Breast epithelium (tissue), 4 donors: ENCODE measurements at places on chromosomes 7 and 10.

DNA sequence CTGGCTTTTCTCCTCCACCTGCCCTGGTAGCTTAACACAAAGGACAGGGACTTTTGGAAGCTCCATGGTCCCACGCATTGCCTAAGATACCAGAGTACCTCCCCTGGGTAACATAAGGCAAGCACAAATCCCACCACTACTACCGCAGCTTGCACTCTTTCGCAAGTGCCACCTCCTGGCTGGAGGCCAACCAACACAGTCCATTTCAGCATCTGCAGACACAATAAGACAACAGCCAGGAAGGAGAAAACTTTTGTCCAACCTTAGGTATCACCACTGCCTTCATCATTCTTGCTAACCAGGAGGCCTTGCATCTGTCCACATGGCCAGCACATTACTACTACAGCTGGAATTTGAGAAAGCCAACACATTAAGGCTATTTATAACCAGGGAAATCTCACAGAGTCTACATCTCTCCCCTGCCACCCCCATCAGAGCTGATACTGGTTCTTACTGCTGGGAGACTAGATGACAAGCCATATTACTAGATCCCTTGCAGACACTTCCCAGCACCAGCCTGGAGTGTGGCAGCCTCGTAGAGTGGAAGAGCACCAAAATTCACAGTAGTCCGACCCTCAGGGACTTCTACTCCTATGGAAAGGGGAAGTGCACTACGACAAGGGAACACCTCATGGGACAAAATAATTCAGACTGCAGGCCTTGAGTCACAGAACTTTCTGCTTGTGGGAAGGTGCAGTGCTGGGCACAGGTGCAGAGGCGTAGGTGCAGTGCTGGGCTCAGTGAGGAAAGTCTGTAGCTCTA, 39.8 kb upstream of the CDK13 start:
- H3K27ac ChIP-seq: no peak overlapping the region
- no peaks in the 10 kb centered on the region for H3K27me3 ChIP-seq
- no peaks in the 10 kb centered on the region for H3K4me1 ChIP-seq
- H3K36me3 ChIP-seq: no peaks in the 10 kb centered on the region
- no peak for DNase-seq

DNA sequence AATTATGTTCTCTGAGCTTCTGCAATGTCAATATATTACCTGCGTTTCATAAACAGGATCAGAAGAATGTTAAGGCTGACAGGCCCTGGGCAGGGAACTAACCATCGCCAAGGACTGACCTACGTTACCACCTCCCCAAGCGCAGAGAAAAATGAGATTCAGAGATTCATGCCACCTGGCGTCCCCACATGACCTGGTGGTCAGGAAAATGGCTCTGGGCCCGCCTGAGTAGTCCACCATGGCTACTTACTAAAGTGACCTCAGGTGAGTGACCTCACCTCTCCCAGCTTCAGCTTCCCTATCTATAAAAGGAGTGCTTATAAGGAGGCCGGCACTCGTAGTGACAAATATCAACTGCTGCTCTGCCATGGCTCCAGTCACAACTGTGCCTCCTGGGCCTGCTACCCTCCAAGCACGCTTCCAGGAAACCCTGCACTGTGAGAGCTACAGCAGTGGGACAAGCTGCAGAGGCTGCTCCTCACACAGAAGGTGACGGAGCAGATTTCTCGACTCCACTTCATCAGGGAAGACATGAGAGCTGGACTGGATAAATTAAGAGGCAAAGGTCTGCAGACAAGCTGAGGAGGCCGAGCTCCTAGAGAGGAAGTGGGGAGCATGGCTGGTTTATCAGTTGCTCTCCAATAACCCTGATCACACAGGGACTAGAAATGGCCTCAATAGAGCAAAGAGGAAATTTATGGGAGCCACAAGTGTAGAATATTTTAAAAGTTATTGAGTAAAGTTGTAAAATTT, 103.0 kb downstream of the RNF216 start:
- H3K4me3 ChIP-seq: no peak overlapping the region
- H3K27me3 ChIP-seq: no peaks in the 10 kb centered on the region
- H3K4me1 ChIP-seq: no peaks in the 10 kb centered on the region
- H3K27ac ChIP-seq: no peak overlapping the region

DNA sequence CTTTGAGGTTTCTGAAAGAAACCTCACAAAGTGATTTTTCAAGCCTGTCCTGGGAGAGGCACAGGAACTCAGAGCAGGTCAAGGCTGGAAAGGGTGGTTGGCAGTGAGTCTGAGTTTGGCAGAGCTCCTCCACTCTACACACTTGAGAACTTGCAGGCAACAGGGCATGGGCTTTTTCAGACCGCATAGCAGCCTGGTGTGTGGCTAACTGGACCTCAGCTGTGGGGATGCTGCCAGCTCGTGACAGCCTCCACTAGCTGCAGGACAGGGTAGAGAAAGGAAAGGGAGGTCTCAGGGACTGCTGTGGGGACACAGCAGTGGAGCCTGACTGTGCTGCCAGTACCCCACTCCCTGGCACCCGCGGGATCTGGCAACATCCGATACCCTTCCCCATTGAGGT, 2.6 kb downstream of the CDHR1 start:
- no peak overlapping the region for H3K4me3 ChIP-seq
- DNase-seq: no peak
- peaks cover 43% of the 10 kb centered on the region for H3K27me3 ChIP-seq
- no peak overlapping the region for H3K27ac ChIP-seq
- H3K36me3 ChIP-seq: no peaks in the 10 kb centered on the region
- H3K4me1 ChIP-seq: no peaks in the 10 kb centered on the region

DNA sequence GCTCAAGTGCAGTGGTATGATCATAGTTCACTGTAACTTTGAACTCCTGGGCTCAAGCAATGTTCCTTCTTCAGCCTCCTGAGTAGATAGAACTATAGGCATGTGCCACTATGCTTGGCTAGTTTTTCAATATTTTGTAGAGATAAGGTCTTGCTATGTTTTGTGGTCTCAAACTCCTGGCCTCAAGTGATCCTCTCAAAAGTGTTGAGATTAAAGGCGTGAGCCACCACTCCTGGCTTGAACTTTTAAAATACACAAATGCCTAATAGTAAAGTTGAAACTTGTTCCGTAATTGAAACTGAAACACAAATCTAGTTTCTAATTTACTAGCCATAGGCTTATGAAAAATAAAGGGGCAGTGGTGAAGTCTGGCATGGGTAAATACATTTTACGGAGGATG, 65.7 kb downstream of the AP3M1 start:
- no peaks in the 10 kb centered on the region for H3K4me1 ChIP-seq
- no peaks in the 10 kb centered on the region for H3K36me3 ChIP-seq
- no peak overlapping the region for H3K4me3 ChIP-seq
- H3K27ac ChIP-seq: no peak overlapping the region
- no peaks in the 10 kb centered on the region for H3K27me3 ChIP-seq
- DNase-seq: no peak

- no peaks in the 10 kb centered on the region for H3K4me1 ChIP-seq
- no peaks in the 10 kb centered on the region for H3K36me3 ChIP-seq
- no peak overlapping the region for H3K27ac ChIP-seq
- H3K4me3 ChIP-seq: no peak overlapping the region
These were observed 655.0 kb downstream of the SDK1 start for GRCh38 chr7:3955751-3956696.

DNA sequence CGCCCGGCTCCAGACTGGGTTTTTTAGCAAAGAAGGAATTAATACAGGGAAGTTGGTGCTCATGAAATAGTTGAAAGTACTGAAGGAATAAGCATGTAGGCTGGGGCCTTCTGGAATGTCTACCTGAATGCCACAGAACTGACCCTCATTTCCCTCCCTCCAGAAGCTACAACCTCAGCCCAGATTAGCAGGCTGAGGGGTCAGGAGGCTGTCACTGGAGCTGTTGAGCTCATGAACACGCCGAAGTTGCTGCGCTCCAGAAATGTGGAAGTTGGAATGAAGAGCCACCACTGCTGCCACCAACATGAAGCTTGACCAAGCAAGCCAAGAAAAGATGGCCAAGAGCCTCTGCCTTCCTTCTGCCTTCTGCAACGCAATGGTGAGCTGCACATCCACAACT, 52.2 kb upstream of the KMT2E start:
- no peaks in the 10 kb centered on the region for H3K36me3 ChIP-seq
- no peaks in the 10 kb centered on the region for H3K27me3 ChIP-seq
- peak overlapping the region; percentile 25 for H3K27ac ChIP-seq
- no peak for DNase-seq
